ENCODE measurements at places on chromosomes 1 and 21.

GRCh38 chr1:75233302-75233929 is 99.2 kb downstream of the LHX8 start:
- no peak for DNase-seq

GRCh38 chr1:3746830-3747521 is 5.3 kb upstream of the CCDC27 start:
- DNase-seq = peak; percentile 91

- no peak for DNase-seq
These were observed 8.5 kb downstream of the GNG12 start for GRCh38 chr1:67824766-67825165.

GRCh38 chr1:245929224-245929623 is 577.9 kb downstream of the SMYD3 start:
- DNase-seq = no peak

All from type B pancreatic cell (in vitro differentiated cells).